ENCODE measurements at places on chromosomes 7 and 10.

- no peak for DNase-seq
These were observed 687 bp downstream of the EPDR1 start for GRCh38 chr7:37920849-37921805.

DNA sequence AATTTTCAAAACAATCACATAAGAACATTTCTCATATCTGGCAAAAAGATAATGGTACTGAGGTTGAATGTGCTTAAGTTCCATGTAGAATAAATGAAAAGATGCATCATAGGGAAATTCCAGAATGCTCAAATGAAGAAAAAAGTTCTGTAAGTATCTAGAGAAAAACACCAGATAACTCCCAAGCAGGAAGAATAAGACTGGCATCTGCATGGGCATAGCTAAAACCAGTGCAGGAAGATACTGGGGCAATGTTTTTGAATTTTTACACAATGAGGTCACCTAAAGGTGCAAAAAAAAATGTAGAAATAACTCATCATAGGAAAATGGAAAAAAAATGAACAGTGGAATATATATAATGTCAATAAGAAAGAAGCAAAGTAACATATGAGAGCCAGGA lies 275.2 kb downstream of the BAMBI start:
- no peak for DNase-seq

GRCh38 chr10:121058082-121058481 lies 206.9 kb downstream of the WDR11 start:
- DNase-seq: no peak

GRCh38 chr10:77180104-77180503 lies 457.5 kb downstream of the KCNMA1 start:
- no peak for DNase-seq

- no peak for DNase-seq
These were observed 75.5 kb upstream of the RPA3 start for GRCh38 chr7:7793921-7794320.

DNA sequence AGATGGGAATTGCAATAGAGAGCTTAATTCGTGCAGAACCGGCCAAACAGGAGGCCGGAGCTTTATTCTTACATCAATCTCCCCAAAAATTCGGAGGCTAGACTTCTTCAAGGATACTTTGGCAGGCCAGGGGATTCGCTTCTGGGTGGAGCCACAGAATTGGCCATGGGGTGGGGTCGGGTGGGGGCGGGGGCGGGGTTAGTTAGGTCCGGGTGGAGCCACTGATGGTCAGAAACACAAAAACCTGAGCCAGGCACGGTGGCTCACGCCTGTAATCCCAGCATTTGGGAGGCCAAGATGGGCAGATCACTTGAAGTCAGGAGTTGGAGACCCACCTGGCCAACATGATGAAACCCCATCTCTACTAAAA lies 87.5 kb downstream of the SEPTIN14 start:
- DNase-seq: no peak

DNA sequence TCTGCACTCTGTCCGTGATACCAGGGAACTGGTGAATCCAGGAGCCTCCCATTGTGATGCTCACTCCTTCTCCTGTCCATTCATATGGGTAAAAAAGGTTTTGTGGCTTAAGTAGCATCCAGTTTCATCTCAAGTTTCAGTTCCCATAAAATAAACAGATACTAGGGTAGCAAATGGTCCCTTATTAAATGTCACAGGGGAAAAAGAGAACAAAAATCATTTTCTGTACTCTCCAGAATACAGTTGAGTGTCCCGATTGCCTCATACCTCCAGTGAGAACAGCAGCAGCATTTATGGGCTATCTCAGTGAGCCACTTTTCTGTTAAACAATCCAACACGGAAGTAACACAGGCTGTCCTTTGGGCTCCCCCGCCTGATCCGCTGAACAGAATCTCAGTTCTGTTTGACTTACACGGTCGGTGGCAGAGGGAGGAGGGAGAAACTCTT lies 179.6 kb downstream of the CELF2 start:
- DNase-seq: no peak

DNA sequence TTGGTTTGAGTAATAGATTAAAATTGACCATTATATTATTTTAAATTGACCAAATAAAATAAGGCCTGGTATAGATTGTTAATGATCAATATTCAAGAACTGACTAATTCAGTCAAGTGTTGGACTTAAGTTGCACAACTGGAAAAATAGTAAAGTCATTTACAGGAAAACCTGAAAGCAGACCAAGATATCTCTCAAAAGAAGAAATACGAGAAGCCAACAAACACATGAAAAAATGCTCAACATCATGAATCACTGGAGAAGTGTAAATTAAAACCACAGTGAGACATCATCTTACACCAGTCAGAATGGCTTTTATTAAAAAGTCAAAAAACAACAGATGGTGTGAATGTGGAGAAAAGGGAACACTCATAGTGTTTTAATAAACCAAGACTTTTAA lies 80.4 kb upstream of the MALRD1 start:
- no peak for DNase-seq

DNA sequence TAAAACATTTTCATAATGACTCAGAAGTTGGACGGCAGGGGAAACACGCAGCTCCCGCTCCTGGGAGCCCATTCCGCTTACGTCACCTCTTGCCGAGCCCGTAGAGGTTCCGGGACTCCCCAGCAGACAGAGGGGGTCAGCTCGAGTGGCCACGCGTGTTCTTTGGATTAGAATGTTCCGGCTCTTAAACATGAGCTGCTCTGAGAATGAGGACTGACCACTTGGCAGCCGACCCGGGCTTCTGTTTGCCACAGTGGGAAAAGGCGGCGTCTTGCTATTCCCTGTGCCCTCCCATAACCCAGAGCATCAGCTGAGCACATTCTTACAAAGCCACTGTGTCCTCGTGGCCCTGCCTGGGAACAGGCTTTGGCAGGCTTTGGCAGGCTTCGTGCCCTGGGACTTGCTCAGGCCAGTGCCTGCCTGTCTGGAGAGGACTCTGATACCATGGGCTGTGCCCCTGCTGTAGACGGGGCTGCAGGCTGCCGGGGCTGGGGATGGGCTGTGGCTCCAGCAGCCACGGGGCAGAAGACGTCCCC lies 40.1 kb downstream of the PFKP start:
- DNase-seq: no peak

- no peak for DNase-seq
These were observed 92.8 kb downstream of the CPXM2 start for GRCh38 chr10:123798856-123799255.

DNA sequence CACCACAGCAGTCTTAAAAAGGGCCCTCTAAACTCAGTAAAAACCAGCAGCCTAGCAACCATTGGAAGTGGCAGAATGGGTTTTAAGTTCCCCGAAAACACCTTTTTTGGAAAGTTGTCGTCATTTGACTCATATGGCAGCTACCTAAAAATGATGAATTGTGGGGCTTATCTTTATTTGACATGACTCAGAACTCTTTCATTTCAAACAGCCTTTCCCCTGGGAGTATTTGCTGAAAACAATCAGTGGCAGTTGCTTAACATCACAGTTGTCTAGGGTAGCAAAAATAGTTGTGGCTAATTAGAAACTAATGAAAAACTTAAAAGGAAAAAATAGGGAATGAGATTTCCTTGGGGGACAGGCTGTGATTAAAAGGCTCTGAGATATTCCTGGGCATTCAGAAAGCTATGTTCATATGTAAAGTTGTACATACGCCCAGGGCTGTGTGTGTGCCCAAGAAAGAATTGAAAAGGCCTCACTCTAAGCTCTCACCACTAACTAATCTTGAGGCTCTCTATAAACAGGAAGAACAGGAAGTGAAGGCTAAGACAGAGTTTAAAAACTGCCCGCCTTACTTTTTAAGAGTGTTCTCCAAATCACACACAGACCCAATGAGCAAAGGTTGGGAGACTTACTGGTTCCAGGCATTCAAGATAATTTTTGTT lies 81.7 kb upstream of the HECTD2 start:
- DNase-seq: no peak

GRCh38 chr10:1241973-1242935 lies 186.1 kb downstream of the WDR37 start:
- no peak for DNase-seq

GRCh38 chr7:17155529-17155928 lies 142.9 kb upstream of the AHR start:
- DNase-seq: no peak

GRCh38 chr10:23344241-23344841 lies at the start of gene C10orf67:
TSS of gene C10orf67 (minus strand) at chr10:23344797. CDS start at chr10:23344774, 23 bp downstream.
- DNase-seq: peak; percentile 38

GRCh38 chr10:128036746-128037543 lies 89.3 kb downstream of the MKI67 start:
- peak; percentile 21 for DNase-seq

DNA sequence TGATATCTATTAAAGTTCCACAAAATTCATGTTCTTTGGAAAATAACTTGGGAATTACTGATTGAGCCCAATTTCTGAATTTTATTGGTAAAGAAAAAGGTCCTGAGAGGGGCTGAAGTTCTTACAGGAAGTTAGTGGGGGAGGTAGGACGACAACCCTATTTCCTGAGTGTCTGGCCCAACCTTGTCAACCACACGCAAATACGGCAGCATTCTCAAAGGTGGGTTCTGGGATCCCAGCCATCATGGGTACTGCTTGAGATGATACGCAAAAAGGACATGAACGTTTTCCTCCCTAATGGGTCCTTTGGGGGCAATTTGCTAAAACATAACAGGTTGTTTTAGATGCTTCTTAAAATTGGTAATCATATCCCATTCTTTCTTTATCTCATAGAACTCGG lies 2.7 kb upstream of the PDCD4 start:
- DNase-seq: no peak

DNA sequence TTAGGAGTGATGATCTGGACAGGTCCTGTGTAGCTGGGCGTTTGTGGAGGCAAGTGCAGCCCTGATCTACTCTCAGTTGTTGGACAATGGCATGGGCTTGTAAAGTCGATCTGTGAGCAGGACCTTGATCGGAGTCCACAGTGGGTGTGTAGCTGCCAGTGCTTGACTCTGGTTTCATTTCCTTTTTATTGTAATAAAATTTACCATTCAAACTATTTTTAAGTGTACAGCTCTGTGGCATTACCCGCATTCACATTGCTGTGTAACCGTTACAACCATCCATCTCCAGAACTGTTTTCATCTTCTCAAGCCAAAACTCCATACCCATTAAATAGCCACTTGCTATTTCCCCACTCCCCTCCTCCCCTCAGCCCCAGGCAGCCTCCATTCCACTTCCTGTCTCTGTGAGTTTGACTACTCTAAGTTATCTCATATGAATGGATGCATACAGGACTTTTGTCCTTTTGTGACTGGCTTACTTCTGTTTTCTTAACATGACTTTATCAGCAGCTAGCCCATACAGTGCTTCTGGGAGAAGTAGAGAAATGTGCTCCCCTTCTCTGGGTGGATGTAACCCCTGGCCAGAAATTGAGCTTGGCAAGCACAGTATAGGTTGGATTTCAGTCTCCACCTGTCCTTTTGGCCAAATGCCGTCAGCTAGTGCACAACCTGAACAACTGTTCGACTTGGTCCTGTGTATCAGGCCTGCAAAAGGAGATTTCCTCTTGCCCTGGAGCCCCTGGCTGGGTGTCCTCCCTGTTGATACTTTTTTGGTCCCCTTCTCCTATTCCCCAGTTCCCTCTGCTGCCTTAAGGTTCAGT lies 180.0 kb downstream of the LRMDA start:
- DNase-seq: no peak

DNA sequence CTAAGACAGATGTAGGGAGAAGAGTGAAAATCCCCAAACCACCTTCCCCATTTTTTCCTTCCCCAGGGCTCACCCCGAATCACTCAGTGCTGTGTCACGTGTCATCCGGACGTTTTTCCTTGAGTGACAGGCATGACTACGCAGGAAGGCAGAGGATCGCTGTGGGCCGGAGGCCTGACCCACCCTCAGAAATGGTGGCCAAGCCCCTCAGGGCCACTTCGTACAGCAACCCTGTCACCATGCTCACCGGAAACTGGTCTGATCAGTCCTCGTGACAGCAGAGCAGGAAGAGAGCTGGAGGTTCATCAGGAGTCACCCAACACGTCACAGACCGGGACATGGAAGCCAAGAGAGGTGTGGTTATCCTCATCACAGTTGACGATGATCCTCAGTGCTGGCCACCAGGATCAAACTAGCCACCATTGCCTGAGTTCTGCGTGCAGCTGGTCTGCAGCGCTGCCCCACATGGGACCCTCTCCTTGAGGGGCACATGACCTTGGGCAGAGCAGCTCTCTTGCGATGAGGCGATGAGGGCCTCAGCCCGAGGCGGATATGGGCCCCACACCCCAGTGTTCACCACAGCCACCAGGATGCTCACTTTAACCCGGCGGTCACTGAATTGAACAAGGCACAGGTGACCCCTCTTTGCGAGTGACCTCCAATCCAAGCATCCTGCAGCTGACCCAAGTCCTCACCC lies 99.3 kb upstream of the INSIG1 start:
- no peak for DNase-seq

DNA sequence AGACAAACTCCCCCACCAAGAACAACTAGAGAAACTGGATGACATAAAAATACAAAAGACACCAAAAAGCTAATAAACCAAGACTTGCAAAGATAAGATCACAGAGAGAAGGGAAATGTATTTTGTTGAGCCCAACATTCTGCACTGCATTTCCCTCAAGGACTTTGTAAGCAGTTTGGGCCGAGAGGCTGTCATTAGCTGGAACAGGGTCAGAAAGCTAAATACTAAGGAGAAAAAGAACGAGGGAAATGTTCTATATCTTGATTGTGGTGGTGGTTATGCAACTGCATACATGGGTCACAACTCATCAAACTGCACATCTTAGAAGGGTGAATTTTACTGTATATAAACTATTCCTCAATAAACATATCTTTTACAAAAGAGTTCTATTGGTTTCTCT lies 315.0 kb downstream of the IPMK start:
- DNase-seq: no peak
